ENCODE measurements at places on chromosomes 12 and 14.

- DNase-seq = peak; percentile 39
Observed at GRCh38 chr12:19482551-19483109, 43.3 kb downstream of the AEBP2 start.

- DNase-seq = no peak
Observed at GRCh38 chr14:63933110-63933509, 80.3 kb downstream of the SYNE2 start.

DNA sequence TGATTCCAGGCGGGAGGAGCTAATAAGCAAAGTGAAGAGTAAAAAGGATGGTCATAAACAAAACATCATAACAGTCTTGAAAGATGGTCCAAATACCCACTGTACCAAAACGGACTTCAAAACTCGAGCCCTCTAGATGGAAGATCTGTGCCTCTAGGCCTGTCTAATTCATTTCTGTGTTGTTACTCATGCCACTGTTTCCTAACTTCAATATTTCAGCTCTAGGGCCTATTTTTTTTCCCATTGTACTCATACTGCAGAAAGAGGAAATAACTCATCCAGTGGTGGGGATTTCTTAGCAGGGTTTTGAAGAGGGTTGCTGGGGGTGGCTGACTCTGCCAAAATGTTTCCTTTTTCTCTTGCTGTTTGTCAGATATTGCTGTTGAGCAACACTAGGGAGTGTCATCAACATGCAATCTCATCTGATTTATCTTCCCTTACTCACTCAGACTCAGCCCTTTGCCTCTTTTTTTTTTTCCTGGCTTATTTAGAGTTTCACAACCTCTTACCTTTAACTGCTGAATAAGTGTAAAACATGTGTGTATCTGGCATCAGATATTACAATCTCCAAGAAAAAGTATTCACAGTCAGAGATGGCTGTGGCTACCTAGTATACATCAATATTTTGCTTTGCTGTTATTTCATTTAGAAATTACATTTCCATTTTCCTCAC, 189.6 kb downstream of the DUSP6 start:
- DNase-seq = peak; percentile 41

GRCh38 chr14:85281921-85282320, 248.0 kb upstream of the FLRT2 start:
- DNase-seq = no peak

GRCh38 chr12:42982828-42983227, 393.3 kb upstream of the PRICKLE1 start:
- DNase-seq = no peak

DNA sequence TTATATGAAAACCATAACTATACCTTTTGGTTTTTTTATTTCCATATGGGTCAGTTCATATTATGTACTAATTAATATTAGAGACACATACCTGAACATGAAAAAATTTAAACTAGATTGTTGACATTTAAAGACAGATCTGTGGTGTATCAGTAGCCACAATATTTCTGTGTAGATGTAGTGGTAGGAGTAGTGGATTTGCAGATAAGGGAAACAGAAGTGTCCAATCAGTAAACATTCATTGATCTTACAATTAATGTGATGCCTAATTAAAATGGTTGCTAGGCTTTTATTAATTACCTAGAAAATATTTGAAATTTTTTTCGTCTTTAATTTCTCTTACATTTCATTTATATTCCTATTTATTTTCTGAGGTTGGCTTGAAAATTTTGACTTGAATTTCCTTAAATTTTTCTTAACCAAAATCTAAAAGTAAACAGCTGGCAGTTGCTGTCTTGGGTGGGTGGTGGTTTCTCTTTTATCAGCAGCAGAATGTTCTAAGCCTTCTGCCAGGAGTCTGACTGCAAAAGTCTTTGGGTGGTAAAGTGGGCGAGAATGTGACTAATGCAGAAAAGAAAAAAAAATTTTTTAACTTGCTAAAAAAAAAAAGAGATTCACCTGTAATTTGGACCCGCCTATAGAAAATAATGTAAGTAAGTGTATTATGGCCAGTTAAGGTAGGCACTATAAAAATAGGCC, 2.4 kb downstream of the FGFR1OP2 start:
- DNase-seq = no peak

DNA sequence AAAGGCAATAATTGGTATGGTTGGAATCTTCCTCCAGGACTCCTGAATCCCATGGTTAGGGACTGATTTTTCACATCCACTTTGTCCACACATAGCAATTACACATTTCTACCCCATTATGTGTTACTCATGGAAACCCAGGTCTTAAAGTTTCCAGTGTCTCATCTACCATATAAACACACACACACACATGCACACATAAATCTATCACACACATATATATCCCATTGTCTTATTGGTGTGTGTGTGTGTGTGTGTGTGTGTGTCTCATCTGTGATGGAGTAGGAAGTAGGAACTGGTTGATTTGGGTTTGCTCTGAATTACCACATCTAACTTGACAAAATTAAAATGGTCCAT, 525.4 kb downstream of the FUT8 start:
- DNase-seq = no peak

DNA sequence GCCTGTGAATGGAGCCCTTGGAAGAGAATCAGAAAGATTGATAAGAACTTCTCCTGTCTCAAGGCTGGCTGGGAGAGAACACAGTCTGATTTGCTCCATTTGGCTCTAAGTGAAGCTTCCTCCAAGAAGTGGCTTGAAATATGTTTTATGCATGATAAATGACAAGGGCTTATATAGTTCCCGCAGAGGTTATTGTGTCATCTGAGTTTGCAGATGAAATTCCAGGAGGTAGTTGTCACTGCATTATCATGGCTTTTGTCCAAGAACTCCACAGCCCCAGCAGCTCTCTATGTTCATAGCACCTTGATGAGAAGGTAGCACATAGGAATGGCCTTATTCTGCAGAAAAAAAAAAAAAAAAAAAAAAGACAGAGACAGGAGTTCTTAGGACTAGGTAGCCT, 108.5 kb downstream of the DACT1 start:
- no peak for DNase-seq

DNA sequence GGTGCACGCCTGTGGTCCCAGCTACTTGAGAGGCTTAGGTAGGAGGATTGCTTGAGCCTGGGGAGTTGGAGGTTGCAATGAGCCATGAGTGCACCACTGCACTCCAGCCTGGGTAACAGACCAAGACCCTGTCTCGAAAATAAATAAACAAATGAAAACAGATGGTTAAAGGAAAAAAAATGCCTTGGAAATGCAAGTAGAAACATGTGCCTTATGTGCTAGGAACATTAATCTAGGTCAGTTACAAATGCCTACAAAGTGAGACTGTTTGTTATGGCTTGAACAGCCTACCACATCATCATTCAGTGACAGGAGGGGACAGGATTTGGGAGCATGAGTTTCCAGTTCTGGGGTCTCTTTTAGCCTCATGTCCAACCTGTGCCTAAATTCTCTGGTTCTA, 52.4 kb upstream of the BCAT1 start:
- DNase-seq = no peak

All from activated T-helper 9 cell treated with anti-CD3 and anti-CD28 coated beads, Interleukin-2, amount 50 U/mL, for 16 hours (primary cell).